ENCODE measurements at places on chromosomes 7 and 10.
A peak's percentile ranks its signal among the peaks of the same experiment; 100 is the strongest.

DNA sequence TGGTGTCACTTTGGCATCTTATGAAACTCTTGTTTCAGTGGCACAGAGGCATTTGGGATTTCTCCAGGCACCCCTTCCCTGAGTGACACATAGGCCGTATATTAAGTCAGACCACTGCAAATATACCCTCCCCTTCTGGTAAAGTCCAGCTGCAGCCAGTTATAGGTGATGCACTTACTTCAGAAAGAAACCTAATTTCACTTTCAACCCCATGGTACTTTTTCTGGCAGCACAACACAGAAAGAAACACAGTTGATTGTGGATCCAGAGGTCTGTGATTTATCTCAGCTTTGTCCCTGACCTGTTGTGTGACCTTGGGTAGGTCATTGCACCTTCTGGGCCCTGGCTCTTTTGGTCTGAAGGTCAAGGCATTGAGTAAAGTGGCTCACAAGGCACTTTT is 173.2 kb downstream of the BUB3 start:
- DNase-seq = no peak

- DNase-seq = no peak
Measured at GRCh38 chr7:135467207-135467711, 42.6 kb downstream of the CNOT4 start.

- DNase-seq = no peak
Measured at GRCh38 chr7:107213945-107214344, 45.1 kb downstream of the HBP1 start.

GRCh38 chr7:73448609-73449008 is 15.0 kb downstream of the FZD9 start:
- no peak for DNase-seq

DNA sequence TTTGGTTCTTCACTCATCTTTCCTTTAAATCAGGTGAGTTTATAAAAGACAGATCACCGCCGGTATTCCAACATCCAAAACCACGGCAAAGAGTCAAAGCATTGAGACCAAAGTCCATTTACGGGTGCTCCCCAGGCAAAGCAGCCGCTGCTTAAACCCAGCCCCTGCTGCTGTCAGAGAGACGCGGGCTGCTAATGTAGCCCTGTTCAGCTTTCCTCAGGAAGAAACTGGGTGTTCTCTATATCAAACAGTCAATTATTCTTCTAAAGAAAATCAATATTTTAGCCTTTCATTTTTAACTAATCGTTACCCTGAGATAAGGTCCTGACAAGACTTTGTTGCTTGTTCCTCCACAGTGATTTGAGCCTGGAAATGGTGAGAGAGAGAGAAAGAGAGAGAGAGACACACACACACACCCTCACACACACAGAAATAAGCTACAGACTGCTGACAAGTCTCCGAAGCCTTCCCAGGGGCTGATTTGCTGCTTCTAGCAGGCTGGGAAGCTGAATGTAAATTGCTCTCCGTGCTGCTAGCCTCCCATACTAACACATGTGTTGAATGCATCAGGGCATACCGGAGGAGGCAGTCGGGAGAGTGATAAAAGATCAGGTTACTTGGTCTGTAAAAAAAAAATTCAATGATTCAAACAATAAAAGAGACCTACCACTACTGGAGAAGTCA is 183.0 kb upstream of the ANK3 start:
- peak; percentile 12 for DNase-seq

DNA sequence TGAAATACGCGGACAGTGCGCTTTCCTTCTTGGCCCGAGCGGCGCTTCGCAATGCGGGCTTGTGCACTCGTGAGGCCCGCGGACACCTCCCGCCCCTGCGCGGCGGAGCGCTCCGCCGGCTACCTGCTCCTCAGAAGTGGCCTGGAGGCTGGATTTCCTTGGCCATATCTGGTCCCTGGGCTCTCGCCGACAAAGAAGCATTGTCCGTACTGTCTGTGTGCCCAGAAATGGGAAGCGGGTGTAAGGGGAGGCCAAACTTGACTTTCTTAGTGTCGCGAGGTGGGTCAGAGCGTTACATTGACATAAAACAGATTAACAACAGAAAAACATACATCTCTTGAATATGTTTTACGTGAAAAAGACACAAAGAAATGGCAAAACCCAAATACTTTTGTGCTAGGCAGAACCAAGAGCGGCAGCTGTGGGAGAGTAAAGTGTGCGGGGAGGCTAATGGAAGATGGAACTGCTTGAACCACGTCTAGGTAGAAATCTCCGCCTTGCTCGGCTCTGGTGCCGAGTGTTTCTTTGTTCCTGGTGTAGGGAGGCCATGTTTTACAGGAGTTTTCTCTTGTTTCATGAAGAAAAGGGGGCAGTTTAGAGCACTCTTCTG is 1.4 kb downstream of the LANCL2 start:
- no peak for DNase-seq

DNA sequence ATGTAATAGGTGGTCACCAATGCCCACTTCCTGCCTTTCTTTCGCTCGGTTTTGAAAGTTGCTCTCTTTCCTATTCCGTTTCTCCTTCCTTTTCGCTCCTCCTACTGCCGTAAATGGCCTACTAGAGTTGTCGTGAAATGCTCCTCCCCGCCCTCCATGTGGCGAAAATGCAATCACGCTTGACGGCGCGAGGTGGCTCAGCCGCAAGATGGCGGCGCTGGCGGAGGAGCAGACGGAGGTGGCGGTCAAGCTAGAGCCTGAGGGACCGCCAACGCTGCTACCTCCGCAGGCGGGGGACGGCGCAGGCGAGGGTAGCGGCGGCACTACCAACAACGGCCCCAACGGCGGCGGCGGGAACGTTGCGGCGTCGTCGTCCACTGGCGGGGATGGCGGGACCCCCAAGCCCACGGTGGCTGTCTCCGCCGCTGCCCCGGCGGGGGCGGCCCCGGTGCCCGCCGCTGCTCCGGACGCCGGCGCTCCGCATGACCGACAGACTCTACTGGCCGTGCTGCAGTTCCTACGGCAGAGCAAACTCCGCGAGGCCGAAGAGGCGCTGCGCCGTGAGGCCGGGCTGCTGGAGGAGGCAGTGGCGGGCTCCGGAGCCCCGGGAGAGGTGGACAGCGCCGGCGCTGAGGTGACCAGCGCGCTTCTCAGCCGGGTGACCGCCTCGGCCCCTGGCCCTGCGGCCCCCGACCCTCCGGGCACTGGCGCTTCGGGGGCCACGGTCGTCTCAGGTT is at the start of gene TAF5:
Gene TAF5, plus strand, starts transcription at position 195 of the 737 bp plus-strand sequence. Its CDS starts 14 bp downstream, at position 209.
- peak; percentile 80 for DNase-seq

DNA sequence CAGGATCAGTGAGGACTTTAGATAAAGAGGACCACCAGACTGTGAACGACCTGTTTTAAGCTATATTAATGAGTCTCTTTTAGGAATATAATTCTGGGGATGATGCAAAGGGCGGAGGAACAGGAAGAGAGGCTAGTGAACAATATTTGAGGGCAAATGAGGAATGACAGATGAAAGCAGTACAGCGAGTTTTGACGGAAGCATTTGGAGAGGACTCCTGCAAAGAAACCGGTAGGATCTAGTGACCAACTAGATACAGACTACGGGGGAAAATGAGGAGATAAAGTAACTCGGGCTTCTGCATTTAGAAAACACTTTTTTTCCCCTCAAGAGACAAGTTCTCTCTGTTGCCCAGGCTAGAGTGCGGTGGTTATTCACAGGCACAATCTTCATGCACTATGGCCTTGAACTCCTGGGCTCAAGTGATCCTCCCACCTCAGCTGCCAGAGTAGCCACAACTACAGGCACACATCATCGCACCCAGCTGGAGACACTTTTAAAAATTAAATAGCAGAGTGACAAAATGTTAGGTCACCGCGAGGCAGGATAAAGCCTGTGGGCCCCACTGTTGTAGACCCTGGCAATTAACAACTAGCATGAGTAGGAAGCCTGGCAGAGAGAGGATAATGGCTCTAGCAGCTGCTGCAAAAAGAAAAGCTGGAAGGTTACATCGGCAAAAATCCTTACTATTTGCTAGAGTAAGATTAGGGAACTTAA is 143.2 kb downstream of the SRPK2 start:
- no peak for DNase-seq

DNA sequence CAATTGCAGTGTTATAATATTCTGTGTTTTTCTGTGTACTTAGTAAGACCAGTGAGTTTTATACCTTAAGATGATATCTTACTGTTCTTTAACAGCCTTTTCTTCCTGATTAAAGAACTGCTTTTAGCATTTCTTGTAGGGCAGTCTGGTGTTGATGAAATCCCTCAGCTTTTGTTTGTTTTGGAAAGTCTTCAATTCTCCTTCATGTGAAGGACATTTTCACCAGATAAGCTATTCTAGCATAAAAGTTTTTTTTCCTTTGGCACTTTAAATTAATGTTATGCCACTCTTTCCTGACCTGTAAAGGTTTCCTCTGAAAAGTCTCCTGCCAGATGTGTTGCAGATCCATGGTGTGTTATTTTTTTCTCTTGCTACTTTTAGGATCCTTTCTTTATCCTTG is 1059.8 kb downstream of the LRMDA start:
- no peak for DNase-seq

- no peak for DNase-seq
Measured at GRCh38 chr7:3188946-3189345, 112.1 kb upstream of the SDK1 start.

DNA sequence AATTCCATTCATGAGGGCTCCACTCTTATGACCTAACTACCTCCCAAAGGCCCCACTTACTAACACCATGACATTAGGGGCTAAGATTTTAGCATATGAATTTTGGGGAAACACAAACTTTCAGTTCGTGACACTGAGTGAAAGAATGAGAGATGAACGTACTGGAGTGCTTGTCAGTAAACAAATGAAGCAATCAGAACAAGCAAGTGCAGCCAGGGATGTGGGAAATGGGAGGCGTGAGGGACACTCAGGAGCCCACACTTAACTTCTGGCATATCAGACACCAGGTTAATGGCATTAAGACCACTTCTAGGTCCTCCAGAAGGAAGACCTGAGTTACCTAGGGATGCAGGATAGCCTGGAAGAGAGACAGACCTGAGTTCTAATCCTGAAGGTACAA is 2.3 kb upstream of the MDFIC start:
- DNase-seq = no peak

DNA sequence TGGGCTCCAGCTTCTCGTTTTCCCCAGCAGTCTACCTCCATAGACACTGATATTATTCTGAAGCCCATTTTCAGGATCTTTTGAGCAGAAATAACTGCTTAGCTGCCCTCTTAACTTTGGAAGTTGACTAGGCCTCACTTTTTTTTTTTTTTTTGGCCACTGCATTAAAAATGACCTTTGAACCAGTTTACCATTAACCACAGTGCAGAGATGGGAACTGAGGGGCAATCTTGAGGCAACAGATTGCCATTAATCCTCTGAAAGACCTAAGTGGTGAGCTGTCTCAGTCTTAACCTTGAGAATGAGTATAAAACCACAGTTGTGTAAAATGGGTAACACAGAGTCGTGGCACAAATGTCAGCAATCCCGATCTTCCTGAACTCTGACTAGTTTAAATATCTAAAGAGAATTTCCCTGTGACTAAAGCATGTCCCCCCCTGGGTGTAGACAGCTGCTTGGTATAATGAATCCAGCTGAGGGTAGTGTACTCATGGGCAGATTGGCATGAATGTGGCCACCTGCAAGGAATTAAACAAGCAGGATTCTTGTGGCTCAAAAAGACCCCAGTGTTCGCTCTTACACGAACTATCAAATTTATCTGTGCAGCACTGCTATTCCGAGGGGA is 46.1 kb upstream of the FMC1 start:
- no peak for DNase-seq

- no peak for DNase-seq
Measured at GRCh38 chr7:70660819-70661191, 471.1 kb upstream of the GALNT17 start.

GRCh38 chr10:3807928-3808496 is 23.0 kb upstream of the KLF6 start:
- DNase-seq = no peak

DNA sequence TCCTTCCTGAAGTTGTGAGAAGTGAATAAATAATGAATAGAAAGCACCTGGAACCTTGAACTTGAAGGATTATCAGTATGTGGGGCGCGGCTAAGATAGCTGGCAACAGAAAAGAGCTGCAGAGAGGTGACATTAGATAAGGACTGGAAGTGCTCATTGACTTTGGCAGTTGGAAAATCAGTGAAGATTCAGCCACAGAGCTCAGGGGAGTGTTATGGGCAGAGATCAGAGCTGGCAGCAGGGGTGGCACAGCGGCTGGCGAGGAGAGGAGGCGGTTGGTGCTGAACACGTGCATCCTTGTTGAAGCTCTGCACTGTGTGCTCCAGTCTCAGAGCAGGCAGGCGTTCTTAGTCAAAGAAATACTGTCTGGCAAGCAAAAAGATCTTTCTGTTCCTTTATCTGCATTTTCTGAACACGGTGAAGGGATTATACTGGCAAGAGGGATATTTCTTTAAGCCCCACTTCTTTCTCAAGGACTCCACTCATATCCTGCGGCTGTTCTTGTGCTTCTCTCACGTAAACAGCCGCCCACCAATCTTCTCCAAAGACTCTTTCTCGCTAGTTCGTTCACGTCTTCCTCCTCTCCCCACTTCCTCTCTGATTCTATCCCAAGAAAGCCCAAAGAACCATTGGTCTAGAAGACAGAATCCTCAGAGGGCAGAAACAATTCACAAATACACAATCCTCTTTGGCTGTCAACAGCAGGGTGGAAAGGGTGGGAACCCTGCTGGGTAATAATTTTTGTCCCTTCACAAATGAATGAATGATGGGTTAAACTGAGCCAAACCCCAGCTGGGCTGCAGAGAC is 38.6 kb upstream of the ADD3 start:
- DNase-seq = no peak

GRCh38 chr10:100182281-100182680 is 3.5 kb downstream of the ERLIN1 start:
- no peak for DNase-seq

- DNase-seq = no peak
Measured at GRCh38 chr10:117240621-117241529, at the start of gene SLC18A2. SLC18A2 (plus strand) TSS chr10:117241114; CDS start chr10:117241694, 580 bp downstream.

GRCh38 chr7:36018816-36019484 is 134.1 kb upstream of the EEPD1 start:
- DNase-seq = no peak

- DNase-seq = no peak
Measured at GRCh38 chr10:95661818-95662217, 5.3 kb upstream of the ALDH18A1 start.

DNA sequence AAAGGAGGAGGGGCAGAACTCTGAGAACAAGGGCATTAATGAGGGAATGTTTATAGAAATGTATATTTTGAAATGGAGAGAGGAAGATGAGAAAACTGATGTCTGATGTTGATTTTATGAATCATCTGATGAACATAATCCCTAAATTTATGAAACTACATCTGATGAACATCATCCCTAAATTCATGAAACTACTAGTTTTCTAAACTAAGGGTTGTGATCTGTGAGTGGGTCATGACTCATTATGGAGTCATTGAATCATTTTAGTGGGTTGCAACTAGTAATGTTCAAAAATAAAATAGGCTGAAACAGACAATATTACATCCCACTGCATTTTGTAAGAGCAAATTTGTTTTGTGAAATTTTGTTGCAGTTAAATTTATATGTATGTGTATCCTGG is 442.6 kb upstream of the TEX47 start:
- no peak for DNase-seq

- DNase-seq = no peak
Measured at GRCh38 chr10:118220346-118220850, 121.7 kb downstream of the FAM204A start.
